ENCODE measurements at places on chromosomes 5 and 9.

DNA sequence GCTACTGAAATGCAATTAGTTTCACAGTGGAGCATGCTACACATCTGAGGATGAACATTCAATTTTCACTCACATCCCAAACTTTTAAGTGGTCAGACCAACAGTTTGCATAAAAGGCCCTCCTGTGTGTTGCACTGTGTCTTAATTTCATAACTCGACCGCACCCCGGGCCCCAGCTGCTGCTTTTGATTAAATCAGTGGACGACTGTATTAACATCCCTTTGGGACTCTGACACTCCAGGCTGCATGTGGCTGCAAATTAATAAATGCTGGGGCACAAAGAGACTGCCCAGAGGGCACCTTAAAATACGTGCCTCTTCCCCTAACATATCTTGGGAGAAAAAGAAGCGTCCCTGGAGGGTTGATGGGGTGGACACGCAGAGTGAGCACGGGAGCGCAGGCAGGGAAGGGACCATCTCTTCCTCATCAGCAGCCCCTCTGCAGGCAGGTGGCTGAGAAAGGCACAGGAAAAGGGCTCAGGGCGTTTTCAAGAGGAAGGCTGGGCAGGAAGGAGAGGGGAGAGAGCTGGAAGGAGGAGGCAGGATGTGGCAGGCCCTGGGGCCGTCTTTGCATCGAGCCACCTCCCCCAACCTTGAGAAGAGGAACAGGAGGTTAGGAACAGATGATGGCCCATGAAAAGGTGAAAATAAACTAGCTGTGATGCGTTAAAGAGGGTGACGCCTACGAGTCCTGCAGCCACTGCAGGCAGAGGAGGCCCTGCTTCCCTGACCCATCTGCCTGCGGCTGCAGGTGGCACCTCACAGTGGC, 18.6 kb downstream of the MED10 start:
- DNase-seq = no peak

GRCh38 chr5:145887976-145888574, 15.3 kb upstream of the GRXCR2 start:
- DNase-seq = no peak

DNA sequence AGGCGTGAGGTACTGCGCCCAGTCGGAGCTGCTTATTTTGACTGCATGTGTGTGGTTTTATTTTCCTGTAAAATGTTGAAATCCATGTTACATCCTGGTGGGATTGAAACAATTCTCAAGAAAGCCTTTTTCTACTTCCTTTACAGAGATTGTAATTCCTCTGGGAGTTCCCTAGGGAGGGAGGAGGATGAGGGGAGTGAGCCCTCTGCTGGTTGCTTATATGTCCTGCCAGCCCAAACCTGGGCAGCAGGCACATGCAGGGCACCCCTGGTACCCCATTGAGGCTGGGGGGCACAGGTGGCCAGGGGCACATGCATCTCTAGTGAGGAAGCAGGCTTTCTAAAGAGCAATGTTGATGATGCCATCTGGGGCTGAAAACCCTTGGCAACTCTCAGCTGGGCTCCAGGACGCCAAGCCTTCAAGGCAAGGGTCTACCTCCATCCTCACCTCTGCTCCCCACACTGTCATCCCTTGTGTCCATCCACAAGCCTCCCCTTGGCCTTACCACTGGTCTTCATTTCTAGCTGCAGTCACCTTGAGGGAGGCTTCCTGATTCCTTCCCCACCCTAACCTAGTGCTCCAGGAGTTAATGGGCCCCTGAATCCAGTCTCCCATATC, 84.7 kb upstream of the TNFSF8 start:
- DNase-seq = no peak

DNA sequence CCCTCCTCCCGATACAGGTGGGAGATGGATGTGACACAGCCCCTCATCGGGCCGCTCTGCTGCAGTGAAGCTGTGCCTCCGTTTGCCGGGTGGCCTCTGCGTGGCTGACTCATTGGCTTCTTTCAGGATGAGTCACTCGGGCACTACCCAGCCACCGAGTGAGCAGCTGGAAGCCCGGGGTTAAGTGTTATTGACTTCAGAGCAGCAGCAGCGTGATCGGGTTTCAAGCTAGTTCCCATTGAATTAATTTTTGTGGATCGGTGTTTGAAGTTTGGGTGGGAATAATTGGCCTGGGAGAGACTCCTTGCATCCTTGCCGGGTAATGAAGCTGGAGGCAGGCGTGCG, 266.4 kb upstream of the IRX4 start:
- DNase-seq = no peak

GRCh38 chr9:87435189-87435880, 62.3 kb upstream of the DAPK1 start:
- no peak for DNase-seq

DNA sequence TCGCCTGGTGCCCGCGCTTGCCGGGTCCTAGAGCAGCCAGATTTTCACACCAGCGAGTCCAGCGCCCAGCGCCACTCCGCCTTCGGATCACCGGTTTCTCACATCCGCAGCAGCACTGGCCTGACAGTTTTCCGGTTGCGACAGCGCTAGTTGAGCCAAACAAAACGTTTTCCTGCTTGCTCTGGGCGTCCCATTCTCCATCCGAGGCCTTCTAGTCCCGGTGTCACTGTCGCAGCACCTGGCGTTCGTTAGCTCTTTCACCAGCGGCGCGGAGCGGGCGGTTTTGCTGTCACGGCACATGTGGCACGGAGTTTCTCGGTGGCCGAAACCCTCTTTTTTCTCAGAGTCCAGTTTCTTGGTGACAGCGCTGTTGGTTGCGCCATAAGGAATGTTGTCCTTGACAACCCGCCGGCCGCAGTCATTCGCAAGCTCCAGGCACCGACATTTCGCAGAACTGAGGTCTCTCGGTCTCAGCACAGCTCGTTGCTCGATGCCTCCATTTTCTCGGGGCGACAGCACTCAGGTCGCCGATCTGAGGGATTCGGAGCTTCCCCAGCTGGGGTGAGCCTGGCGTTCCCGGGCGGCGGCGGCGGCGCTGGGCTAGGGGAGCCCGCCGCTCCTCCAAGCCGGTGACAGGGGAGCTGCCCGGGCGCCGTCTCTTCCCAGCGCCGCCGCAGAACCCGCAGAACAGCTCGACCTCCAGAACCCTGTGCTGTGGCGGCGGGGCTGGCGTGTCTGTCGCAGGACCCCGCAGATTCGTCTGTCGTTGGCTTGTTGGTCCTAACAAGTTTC, 47.8 kb downstream of the ANXA2R start:
- peak; percentile 84 for DNase-seq

DNA sequence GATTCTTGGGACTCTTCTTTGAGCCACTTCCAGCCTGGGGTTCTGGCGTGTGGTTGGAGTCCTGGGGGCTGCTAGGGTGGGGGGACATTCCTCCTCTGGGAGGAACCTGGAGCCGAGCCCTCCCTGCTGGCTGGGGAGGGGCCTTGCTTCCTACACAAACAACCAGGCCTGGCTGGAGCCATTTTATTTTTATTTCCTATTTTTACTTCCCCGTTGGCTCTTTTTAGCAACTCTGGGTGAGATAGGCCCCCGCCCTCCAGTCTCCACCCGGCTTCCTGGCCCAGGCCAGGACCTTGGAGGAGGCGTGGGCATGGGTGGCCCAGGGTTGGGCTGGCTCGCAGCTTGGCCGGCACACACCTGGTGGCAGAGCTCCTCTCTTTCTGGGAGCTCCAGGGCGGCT, 15.1 kb downstream of the RXRA start:
- DNase-seq = peak; percentile 73

- DNase-seq = no peak
These were observed 435.7 kb downstream of the NFIB start for GRCh38 chr9:13878241-13878711.

DNA sequence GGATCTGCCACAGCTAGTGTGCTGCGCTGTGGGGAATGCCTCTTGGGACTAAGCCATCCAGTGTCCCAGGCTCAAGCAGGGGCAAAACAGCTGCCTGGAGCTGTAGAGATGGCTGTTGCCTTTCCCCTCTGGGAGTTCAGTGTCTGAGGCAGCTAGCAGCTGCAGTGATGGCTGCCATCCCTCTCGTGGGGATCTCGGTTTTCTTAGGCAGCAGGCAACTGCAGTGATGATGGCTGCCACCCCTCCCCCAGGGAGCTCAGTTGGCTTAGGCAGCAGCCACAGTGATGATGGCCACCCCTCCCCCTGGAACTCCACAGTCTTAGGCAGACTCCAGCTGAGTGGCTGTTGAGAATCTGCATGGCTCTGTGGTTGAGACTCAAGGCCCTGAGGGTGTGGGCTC, 1389.2 kb upstream of the NUDT12 start:
- DNase-seq = no peak

DNA sequence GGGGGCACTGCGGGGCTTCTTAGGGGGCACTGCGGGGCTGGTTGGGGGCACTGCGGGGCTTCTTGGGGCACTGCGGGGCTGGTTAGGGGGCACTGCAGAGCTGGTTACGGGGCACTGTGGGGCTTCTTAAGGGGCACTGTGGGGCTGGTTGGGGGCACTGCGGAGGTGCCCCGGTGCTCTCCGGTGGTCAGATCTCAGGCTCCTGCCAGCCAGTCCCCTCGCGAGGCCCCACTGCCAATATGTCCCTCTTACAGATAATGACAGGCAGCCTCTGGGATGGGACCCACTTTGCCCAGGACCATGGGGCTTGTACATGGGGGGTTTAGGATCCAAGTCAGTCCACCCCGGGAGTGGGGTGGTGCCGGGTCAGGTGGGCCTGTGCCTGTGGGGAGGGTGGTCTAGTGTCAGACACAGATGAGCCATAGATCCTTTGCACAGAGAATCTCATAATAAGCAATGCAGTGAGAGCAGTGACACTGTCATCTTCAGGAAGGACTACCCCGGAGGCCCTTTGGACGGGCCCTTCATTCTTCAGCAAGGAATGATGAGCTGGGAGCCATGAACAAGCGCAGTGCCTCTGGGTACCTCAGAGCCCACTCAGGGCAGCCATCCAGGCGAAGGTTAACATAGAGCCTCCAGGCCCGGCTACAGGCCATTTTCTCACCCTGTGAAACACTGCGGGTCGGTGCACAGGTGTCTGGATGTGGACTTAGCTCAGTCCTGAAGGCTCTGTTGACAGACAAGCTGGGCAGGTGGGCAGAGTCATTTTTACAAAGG, 38.2 kb downstream of the COL5A1 start:
- no peak for DNase-seq

DNA sequence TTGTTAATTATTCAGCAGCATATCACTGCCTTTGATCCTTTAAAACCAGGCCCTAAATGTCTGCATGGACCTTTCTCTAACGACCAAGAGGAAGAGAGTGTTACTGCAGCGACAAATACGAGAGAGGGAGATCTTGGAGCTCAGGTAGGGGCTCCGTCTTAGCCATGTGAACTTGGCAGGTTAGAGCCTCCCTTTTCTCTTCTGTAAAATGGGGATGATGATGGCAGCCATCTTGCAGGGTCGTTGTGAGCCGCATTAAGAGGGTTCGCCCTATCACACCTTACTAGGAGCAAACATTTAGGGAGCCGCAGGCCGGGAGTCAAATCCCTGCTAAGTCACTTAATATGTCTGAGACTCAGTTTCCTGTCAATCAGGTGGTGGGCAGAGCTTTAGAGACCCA, 1.6 kb downstream of the ENG start:
- DNase-seq = no peak

GRCh38 chr9:113621309-113621791, 157.8 kb downstream of the RGS3 start:
- DNase-seq = peak; percentile 86

DNA sequence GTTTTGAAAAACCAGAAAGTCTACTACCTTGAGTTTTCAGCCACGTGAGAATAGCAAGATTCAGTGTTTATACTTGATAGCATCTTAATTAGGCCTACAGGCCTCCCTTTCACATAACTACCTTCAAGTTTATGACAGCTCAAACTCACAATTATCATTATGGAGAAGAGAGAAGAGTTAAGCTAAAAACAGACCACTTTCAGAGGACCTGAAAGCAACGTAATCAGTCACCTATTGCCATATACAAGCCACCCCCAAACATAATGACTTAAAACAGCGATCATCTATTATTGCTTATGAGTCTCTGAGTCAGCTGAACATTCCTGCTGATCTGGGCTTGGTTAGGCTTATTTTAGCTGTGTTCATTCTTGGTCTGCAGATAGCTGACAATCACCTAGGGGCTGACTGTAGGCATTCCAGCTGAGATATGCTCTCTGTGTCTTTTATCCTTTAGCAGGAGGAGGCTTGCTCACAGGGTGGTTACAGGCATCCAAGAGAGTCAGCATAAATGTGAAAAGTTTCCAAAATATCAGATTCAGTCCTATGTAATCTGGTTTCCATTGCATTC, 130.9 kb downstream of the COX7C start:
- DNase-seq = no peak

DNA sequence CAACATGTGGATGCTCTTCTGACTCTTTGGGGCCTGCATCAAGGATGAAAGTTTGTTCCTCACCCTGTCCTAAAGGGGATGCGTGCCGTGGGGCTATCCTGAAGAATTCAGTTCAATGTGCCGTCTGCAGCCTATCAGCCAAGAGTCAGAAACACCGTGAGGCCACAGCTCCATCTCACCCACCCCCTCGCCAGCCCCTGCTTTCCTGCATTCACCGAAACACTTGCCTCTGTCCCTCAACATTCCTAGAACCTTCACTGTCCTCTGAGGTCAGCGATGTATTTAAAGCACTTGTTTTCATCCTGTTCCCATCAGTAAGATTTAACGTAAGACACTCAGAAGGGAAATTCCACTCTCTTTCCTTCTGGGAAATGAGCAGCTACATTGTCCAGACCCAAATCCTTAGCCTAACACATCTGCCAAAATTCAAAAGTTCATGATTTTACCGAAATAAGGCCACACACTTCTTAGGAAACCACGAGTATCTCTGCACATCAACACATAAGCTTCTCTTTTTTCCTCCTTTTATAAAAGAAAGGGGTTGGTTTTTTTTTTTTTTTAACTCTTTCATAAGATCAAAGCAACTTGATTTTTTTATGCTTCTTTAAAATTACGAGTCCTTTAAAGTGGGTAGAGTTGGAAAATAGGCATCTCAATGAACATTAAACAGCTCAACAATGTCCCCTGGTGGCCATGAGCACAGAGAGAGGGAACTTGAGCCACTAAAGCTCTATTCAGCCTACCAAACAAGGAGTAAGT, 100.7 kb downstream of the SUSD1 start:
- DNase-seq = peak; percentile 28

DNA sequence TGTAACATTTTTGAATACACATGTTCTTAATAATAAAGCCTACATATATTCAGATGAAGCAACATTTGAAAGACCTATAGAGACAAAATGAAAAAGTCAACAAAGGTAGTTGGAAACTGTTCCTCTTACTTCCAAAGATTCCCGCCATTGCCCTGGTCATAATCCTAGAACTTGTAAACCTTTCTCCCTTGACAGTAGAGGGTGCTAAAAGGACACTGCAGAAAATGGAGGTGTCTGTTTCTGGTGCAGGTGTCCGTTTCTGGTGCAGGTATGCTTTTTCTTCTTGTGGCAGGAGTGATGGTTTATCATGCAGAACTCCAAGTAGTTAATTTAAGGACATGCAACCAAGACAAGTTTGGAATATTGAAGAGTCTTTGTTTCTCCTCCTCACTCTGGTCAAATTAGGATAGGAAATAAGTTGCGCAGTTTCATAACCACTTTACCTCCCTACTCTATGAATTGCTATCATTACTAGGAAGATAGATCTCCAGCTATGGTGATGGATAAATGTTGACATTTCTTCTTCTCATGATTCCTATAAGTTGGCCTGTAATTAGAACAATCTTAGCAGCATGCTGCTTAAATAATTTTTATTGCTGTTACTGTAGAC, 56.0 kb upstream of the FAM174A start:
- no peak for DNase-seq
